Head of caudate nucleus (tissue), 42 donors: ENCODE measurements at places on chromosomes 2 and 18.

DNA sequence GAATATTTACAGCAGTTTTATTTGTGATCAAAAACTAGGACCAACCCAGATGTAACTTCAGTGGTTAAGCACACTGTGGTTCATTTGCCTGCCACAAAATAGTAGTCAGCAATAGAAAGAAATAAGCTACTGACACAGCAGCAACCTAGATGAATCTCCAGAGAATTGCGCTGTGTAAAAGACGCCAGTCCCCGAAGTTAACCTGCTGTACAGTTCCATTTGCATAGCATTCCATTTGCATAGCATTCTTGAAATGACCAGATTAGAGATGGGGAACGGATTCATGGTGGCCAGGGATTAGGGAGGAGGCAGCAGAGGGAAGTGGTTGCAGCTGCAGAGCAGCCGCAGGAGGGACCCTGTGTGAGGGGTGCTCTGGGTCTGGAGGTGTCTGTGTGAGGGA lies 39.3 kb upstream of the NFATC1 start:
- DNase-seq: no peak

- DNase-seq: no peak
These were observed 13.3 kb upstream of the C18orf32 start for GRCh38 chr18:49500201-49500921.

DNA sequence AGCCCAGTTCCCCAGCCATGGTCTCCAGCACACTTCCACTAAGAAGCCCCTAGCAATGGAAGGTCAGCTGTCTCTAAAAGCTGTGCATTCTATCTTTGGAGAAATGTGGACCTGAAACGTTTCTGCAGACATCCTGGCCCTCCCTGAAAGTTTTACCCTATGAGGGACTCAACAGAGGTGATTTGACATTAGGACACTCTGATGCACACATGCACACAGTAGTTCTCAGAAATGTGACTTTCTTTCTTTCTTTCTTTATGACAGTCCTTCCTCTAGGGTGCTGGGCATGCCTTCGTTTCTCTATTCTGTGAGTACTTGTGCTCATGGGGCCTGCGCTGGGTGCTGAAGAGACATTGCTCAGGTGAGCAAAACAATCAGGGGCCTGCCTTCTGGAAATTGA lies 857.3 kb downstream of the RNF144A start:
- no peak for DNase-seq

DNA sequence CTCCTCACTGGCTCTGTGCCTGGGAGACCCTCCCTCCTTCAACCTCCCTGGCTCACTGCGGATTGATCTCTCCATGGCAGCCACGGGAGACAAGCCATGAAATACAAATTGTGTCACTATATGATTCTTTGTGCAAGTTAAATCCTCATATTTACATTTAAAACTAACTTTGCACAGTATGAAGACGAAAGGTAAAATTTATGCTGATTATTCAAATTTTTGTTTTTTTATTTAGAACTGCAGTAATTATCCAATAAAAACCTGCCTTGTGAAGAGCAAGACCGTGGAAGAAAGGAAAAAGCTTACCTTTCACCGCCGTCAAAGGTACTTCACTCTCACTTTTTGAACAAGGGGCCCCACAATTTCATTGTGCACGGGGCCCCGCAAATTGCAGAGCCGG lies 436.9 kb downstream of the EIPR1 start:
- DNase-seq: no peak

DNA sequence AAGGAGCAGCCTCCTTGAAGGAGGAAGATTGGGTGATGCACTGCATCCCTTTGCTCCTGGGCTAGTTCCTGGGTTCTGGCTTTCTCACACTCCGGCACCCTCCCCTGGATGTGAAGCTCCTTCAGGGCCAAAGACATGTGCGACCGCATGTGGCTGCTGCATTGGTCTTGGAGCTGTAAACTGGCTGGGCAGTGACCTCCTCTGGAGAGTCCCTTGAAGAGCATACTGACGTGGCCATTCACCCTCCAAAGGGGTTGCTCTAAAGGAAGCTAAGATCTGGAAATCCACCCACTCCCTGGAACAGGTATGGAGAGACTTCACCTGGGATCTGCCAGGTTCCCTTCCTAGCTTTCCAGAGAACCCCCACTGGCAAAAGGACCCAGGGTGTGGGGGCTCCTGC lies 62.1 kb downstream of the TMEM17 start:
- no peak for DNase-seq

GRCh38 chr2:169452080-169452479 lies 27.2 kb upstream of the BBS5 start:
- DNase-seq: no peak

- DNase-seq: no peak
These were observed 97.0 kb downstream of the NEB start for GRCh38 chr2:151637271-151637781.

- no peak for DNase-seq
These were observed 37.1 kb downstream of the TACR1 start for GRCh38 chr2:75162259-75162658.

DNA sequence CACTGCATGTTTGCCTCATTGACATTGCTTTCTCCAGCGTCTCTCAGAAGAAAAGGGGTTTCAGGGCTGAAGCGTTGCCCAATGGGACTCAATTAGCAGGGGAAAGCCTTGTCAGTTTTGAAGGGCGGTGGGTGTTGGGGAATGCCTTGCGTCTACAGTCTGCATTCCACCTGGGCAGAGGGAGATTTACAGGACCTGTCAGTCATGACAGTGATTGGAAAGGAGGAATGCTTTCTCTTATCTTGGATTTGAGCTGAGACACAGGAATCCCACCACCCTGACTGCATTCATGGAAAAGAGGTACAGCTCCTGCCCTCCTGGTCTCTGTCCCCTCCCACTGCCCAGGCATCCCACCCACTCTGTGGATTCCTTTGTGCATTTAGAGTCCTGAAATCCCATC lies 123.9 kb downstream of the ACKR3 start:
- DNase-seq: no peak

DNA sequence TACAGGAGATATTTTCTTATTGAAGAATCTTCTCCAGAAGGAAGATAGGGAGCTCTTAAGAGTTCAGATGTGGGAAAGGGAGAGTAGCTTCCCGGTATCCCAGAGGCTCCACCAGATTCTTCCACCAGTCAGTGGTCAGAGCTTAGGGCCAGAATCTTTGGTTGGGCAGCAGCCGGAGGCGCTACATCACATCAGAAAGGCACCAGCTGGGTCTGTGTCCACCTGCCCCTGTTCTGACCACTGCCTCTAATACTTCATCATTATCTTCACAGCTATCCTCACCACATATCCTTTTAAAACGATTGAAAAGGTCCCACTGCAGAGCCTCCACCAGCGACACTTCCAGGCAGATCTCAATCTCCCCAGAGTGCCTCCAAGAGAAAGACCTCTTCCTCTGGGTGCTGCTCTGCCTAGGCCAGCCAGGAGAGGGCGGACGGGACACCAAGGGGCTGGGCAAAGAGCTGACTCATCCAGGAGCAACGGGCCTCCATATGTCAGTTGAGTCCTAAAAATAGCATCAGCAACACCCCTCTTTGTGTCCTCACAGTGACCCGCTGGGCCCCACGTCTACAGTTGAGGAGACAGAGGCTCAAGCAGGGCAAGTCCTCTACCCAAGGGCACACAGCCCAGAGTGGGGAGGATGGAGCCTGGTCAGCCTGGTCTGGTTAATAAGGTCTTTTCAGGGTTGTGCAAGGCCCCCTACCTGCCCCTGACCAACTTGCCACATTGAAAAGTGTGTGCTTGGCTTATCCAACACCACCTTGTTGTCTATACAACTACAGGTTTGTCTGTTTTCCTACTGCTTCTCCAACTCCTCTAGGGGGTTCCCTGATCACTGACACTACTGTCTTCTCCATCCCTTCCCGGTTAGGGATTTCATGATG lies 81.2 kb downstream of the ADD2 start:
- no peak for DNase-seq

DNA sequence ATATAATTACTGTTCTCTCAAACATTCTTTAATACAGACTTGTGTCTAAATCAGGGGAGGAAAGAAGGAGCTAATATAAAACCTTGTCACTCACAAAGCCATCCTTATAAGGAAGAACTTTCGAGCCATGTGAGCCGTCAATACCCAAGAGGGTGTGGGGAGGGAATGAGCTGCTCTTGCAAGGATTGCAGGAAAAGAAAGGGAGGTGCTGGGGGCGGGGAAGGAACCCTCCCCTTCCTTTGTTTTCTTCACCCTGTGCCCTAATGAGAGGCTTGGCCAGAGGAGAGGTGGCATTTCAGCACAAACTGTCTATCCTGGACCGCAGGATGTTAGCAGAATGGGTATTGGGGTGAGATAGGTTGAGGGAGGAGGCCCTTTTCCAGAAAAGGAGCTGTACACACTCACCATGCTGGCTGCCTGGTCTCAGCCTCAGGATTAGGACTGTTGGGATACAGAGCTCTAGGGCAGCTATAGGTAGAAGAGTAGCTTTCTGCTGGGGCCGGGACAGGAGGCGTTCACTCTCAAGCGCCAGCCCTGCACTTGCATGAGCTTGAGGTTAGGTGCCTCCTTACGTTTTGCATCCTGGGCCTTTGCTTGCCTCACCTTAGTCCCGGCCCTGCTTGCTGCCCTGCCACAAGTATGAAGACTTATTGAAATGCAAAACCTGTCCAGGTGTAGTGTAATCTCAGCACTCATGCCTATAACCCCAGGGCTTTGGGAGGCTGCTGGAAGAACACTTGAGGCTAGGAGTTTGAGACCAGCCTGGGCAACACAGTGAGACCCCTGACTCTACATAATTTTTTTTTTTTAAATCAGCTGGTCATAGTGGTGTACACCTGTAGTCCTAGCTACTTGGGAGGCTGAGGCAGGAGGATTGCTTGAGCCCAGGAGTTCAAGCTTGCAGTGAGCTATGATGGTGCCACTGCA lies 190.5 kb downstream of the LOXHD1 start:
- DNase-seq: no peak

GRCh38 chr2:9434489-9434888 lies 11.0 kb downstream of the CPSF3 start:
- DNase-seq: no peak

GRCh38 chr2:234006501-234006900 lies 44.0 kb upstream of the SPP2 start:
- DNase-seq: no peak

DNA sequence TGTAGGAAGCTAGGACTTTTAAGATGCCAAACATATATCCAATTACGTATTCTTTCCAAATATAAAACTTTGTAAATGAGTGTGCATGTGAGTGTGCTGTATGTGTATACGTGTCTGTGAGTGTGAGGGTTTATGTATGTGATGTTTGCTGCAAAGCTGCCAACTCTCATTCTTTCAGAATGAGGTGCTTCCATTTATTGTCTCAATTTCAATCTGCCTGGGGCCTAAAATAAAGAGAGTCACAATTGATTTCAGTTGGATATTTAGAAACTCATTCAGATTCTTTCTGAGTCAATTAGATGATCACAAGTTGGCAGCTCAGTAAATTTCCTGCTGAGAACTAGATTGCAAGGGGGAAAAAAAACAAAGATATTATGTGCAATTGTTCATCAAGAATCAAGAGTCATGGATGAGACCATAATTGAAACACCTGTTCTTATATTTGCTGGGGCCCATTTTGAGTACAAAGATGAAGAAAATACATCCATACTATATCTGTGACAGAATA lies 621.2 kb upstream of the ACVR2A start:
- no peak for DNase-seq

DNA sequence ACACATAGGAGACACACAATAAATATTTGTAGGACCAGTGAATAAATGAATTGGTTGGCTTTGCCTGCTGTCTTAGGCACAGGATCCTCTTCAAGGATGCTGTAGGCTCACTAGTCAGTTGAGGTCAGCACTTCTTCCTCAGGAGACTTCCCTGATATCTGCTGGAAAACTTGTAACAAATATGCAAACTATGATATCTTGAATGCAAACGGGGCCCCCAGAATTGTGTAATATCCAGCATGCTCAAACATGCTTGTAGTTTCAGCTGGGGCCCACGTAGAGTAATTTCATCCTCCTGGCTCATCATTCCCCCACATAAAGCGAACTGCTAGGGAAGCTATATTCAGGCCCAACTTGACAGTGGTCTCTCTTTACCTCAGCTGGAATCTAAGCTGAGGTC lies 43.6 kb downstream of the POLE4 start:
- DNase-seq: no peak

DNA sequence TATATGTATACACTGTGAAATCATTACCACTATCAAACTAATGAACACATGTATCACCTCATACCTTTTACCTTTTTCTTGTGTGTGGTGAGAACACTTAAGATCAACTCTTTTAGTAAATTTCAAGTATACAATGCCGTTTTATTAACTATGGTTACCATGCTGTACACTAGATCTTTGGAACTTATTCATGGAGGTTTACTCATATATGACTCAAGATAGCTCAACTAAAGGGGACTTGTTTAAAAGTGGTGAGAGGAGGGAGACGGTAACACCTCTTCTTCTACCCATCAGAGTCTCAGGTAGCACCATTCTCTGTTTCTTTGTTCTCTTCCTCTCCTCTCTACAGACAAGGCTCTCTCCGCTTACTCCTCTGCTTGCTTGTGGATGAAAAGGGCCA lies 36.1 kb upstream of the TMEM178A start:
- no peak for DNase-seq

DNA sequence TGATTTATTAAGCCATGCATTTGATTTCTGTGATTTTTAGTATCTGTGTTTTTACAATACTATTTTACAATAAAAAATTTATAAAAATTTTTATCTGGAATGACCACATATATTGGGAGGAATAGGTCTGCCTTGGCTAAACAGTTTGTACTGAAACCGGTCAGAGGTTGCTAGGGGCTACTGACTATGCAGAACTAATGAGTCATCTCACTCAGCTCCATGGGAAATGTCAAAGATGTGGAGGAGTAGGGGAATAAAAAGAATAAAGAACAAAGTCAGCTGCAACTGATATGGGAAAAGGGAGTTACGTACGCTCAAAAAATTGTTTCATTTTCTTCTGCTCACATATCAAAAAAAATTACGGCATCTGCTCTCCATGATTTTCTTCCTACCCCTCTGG lies 8.6 kb upstream of the TMEM163 start:
- DNase-seq: no peak

DNA sequence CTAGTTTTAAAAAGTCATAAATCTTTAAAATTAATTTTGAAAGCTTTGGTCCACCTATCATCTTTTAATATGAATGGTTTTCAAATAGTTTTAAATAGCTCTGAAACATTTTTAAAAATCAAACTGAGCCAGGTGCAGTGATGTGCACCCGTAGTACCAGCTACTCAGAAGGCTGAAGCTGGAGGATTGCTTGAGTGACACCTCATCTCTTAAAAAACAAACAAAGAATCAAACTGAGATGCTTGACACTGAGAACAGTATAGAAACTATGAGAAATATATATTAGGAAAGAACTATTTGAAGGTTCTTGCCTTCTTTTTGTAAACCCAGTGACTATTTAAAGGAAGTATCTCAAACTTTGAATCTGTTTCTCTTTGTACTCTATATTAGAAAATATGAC lies 67.4 kb downstream of the BARD1 start:
- DNase-seq: no peak

DNA sequence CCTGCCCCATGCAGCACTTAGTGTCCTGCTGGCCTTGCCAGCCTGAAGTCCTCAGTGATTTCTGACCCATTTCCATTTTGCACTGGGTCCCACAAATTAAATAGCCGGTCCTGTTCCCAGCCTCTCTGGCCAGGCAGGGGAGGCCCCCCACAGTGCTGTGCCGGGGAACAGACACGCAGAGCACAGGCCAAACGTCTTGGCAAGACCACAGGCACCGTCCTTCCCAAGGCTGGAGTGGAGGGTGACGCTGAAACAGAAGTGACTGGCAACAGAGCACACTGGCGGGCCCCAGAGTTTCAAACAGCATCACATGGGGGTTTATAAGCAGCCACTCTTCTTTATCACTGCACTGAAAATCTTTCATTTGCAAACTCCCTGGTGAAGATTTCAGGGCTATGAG lies 52.2 kb downstream of the EDAR start:
- peak; percentile 55 for DNase-seq

- DNase-seq: no peak
These were observed 13.6 kb downstream of the TOGARAM2 start for GRCh38 chr2:28994679-28995078.
